ENCODE measurements at places on chromosomes 16 and 17. TPM values are rescaled to one million over a fixed set of nuclear protein-coding genes. Genes with fewer than 3 reads are reported as not detected.

The MTMR4 gene
- 21.7 TPM for total RNA-seq

The NOXO1 gene
- total RNA-seq: 2.6 TPM

The PDIA2 gene
- not detected for total RNA-seq

The ZNF423 gene
- total RNA-seq: 0.72 TPM

The SHISA9 gene
- not detected for total RNA-seq

The AXIN2 gene
- total RNA-seq: 0.83 TPM

The QPRT gene
- 3.6 TPM for total RNA-seq

The HBZ gene
- not detected for total RNA-seq

The KCNJ16 gene
- not detected for total RNA-seq

The SEC14L5 gene
- 0.41 TPM for total RNA-seq

The ABCA8 gene
- total RNA-seq: 2.7 TPM

The TMEM101 gene
- total RNA-seq: 34.2 TPM

The KCNH4 gene
- total RNA-seq: 0.09 TPM

The OR3A3 gene
- total RNA-seq: not detected

The TMEM98 gene
- 6.4 TPM for total RNA-seq

The LHX1 gene
- not detected for total RNA-seq

The HLF gene
- total RNA-seq: 7.7 TPM

The C16orf89 gene
- total RNA-seq: 4.8 TPM

The HOXB7 gene
- 0.64 TPM for total RNA-seq

The CA7 gene
- total RNA-seq: not detected

The CD19 gene
- not detected for total RNA-seq
